Astrocyte of the hippocampus (primary cell): ENCODE measurements at places on chromosomes 1 and 21.

DNA sequence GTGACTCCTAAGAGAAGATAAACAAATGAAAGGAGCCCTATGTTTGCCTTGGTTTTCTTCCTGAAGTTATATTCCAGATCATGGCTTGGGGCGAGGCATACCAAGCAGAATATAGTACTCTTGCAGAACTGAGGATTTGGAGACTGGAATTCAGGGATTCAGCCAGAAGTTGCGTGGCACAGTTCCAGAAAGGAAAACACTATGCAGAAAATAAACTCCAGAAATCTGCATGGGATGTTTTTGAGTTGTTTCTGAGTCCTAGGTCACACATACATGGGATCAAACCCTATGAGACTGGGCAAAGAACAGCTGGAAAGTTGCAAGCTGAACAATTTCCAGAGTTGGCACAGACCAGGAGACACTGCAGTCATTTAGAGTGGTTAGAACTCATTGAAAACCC lies 42.9 kb upstream of the IFFO2 start:
- DNase-seq: peak; percentile 81

- DNase-seq: no peak
These were observed at the start of gene TAS1R1 for GRCh38 chr1:6554907-6555778. Gene TAS1R1 (plus strand): TSS chr1:6555307. CDS start chr1:6555374, 67 bp downstream.

DNA sequence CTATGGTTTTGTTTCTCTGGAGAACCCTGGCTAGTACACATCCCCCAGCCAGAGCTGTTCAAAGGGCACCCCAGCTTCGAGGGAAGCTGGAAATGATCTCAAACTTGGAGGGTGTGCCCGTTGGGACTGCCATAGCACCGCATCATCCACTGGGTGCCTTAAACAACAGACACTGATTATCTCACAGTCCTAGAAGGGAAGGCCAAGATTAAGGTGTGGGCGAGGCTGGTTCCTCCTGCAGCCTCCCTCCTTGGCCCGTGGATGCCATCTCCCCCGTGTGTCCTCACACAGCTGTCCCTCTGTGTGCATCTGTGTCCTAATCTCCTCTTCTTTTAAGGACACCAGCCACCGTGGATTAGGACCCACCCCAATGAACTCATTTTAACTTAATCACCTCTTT lies 4.2 kb upstream of the IBA57 start:
- no peak for DNase-seq

DNA sequence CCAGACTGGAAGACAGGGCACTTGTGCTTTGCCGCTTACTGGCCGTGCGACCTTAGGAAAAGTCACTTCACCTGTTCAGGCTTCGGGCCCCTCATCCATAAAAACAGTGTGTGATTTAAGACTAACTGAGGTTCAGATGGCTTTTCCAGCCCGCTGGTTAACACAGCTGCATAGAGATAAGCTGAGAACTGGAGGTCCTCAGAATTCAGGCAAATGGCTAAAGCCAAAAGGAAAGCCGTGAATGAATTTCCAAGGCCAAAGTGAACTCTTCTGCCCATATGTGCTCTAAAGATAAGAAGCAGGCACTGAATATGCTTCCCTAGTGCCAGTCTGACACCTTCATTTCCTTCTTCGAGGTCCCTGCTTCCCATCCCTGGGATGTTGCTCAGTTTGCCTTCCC lies 23.5 kb upstream of the SARS1 start:
- no peak for DNase-seq

DNA sequence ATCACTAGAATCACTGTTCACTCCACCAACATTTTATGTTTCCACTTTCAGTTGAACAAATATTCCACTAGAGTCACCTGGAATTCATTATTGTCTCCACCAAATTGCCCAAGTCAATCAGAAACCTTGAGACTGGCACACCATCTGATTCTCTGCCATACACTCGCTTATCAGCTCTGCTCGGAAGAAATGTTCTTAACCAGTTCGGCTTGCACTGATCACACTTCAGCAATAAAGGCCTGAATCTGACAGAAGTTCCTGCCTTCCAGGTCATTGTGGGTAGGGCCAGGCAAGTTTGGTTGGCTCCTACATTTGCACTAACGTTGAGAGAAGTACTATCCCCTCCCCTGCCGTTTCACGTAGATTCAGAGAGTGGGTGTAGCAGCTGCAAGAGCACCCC lies 10.0 kb downstream of the TPM3 start:
- no peak for DNase-seq

GRCh38 chr1:190478149-190479049 lies 735 bp upstream of the BRINP3 start:
- peak; percentile 53 for DNase-seq

DNA sequence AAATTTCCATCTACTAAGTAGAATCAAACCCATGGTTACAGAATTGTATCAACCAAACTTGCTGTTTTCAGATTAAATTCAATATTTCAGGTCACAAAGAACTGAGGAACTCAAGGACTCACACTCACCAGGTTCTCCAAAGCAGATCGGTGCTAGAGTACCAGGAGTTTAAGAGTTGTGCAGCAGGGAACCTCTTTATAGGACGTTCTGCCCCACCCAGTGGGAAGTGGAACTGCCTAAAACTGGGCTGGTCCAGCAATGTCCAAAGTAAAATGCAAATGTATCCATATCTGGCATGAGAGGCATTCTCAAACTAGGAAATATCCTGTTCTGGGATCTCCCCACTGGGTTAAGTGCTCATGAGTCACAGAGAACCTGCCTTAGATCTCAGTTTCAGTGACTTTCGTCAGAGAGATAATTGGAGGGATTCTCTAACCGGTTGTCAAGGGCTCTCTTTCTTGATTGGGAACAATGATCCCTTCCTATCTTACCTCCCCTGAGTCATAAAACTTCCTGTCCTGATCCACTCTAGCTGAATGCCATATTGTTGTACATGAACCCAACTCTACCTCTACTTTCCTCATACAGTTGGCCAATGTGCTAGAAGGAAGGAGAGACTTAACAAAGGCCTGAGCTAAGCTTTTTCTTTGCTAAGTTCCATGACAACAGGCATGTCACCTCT lies at the start of gene SPRR2D:
SPRR2D (minus strand) TSS at position 171 of the 682 bp plus-strand sequence. CDS start 774 bp downstream, outside the sequence.
- no peak for DNase-seq

- DNase-seq: no peak
These were observed 19.4 kb downstream of the CC2D1B start for GRCh38 chr1:52346653-52347052.

DNA sequence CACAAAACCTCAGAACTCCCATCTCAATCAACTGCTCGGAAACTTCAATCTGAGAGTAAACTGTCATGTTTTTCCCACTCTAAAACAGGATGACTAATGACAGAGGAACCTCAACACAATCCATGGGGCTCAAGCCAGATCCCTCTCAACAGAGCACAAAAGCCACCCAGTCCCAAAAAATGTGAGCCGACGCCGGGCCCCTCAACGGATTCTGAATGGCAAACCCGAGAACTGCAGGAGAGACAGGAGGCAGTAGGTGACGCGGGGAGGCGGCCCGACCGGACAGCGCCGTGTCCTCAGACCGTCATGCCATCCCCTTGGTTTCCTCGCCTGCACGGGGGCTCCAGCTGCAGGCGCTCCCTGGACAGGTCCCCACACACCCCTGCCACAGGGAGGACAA lies 53.4 kb downstream of the SSBP3 start:
- peak; percentile 30 for DNase-seq
